ENCODE measurements at places on chromosomes 5 and 9.
A peak's percentile ranks its signal among the peaks of the same experiment; 100 is the strongest.

GRCh38 chr5:16520841-16521240 is 55.2 kb upstream of the ZNF622 start:
- DNase-seq, result peak; percentile 43

GRCh38 chr5:39605588-39606575 is 181.1 kb upstream of the DAB2 start:
- no peak for DNase-seq

- DNase-seq, result no peak
Observed at GRCh38 chr9:3650994-3651622, 125.3 kb upstream of the RFX3 start.

GRCh38 chr9:70260007-70260443 is 1.2 kb downstream of the SMC5 start:
- peak; percentile 32 for DNase-seq

DNA sequence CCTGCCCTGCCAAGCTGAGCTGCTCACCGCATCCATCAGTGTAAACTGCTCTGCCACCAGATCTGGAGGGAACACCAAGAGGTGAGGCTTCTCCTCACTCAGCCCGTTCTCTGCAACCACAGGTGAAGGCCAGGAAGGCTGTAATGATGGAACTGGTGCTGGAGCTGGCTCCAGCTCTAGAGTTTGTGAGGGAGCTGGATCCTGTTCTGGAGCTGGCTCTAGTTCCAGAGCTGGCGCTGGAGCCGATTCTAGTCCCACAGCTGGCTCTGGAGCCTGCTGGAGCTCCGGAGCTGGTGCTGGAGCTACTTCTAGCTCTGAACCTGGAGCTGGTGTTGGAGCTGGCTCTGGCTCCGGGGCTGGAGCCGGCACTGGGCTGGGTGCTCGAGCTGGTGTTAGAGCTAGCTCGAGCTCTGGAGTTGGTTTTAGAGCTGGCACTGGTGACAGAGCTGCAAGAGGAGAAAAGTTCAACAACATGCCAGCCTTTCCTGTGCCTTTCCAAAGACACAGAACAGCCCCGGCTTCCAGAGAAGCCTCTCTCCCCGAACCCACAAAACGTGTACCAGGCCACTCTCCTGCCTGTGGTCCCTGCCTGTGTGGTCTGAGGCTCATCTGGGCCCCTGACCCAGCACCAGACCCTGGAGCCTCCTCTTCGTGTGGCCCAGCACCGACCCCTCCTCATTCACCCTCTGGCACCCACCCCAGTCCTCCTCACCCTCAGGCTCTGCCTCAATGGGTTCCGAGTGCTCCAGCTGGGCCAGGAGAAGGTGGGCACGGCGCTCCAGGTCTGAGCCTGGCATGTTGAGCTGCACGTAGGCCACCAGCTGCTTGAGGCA is 12.9 kb downstream of the RALGDS start:
- no peak for DNase-seq

- DNase-seq, result peak; percentile 69
Observed at GRCh38 chr9:112069318-112070169, 105.6 kb downstream of the SUSD1 start.

GRCh38 chr9:134502809-134503211 is 138.8 kb upstream of the COL5A1 start:
- DNase-seq, result peak; percentile 35

DNA sequence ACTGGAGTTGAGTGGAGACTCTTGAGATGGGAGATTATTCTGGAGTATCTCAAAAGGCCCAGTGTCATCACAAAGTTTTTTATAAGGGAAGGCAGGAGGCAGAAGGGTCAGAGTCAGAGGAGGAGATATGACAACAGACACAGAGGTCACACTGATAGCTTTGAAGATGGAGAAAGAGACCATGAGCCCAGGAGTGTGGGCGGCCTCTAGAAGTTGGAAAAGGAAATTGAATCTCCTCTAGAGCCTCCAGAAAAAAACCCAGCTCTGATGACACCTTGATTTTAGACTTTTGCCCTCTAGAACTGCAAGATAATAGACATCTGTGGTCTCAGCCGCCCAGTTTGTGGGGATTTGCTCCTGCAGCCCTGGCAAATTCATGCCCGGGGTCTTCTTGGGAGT is 64.8 kb upstream of the SPTLC1 start:
- no peak for DNase-seq

DNA sequence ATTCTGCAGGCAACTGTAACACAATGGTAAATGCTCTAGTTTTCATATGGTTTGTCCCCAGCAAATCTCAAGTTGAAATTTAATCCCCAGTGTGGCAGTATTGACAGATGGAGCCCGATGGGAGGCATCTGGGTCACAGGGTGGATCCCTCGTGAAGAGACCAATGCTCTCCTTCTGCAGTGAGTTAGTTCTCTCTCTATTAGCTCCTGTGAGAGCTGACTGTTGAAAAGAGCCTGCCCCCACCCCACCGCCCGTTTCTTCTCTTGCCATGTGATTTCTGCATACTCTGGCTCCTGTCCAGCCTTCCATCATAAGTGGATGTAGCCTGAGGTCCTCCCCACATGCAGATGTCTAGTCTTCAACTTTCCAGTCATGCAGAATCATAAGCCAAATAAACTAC is 27.0 kb downstream of the IARS1 start:
- DNase-seq, result no peak

- DNase-seq, result peak; percentile 85
Observed at GRCh38 chr5:42423285-42424165, at the start of gene GHR. Gene GHR, plus strand, starts transcription at chr5:42423439. Its CDS starts 142,436 bp downstream, at chr5:42565875.

DNA sequence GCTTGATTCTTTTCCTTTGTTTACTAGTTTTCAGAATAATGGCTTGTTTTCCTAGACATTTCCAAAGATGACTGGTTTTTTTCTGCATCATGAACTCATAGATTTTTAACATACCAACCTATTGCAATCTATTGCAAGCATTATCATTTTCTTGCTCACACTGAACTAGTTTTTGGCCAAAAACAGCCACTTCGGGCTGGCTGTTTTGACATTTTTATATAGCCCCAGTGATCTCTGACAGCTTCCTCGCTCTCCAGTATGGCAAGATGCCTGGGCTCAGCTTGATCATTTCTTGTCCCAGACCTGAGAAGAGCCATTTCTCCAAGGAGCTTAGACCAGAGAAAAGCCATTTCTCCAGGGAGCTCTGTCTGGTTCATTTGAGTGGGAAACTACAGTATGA is 94.3 kb upstream of the MAMDC2 start:
- DNase-seq, result no peak

- no peak for DNase-seq
Observed at GRCh38 chr5:131377785-131378325, 114.0 kb downstream of the CDC42SE2 start.

DNA sequence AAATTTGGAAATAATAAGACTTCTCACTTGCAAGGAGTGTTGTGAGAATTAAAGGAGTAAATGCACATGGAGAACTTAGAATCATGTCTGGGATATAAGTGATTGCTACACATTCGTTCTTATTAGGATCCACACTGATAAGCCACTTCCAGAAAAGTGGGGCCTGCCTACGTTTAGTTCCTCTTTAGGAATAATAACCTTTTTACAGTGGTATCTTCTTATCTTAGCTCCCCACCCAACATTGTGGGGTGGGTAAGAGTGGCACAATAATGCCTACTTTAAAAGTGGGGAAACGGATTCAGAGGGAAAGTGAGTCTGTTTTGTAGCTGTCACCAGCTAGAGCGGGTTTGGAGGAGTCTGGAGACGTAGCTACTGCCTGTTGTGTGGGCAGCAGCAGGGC is 16.0 kb downstream of the DOCK2 start:
- no peak for DNase-seq

GRCh38 chr9:5448016-5448415 is 2.3 kb upstream of the CD274 start:
- DNase-seq, result no peak

DNA sequence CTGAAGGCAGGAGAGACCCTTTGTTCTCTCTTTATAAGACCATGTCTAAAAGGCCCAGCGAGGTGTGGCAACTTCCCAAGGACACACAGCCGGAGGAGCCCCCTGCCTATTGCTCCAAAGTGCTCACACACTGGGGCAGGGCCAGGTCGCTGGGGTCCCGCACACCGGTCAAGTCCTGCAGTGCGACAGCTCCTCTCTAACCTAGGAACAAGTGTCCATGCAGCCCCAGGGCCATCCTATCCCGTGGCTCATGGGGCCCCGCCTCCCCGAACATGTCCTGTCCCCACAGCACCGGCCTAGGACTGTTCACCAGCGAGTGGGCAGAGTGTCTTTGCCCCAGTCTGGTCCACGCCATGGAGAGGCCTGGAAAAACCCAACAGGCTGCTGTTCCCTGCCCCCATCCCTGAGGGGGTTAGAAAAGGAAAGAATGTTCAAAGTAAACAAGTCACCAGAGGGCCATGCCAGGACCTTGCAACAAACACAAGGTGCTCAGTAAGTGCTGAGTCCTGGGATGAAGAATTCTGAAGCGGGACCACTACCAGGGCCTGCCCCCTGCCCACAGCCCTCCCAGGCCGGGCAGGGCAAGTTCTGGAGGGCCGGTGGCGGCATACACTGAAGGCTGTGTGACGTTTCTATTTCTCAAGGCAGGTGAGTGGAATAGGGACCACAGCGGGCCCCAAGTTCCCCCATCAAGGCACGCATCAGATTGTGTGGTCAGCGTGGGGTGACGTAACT is 938 bp downstream of the NINJ1 start:
- DNase-seq, result peak; percentile 43

DNA sequence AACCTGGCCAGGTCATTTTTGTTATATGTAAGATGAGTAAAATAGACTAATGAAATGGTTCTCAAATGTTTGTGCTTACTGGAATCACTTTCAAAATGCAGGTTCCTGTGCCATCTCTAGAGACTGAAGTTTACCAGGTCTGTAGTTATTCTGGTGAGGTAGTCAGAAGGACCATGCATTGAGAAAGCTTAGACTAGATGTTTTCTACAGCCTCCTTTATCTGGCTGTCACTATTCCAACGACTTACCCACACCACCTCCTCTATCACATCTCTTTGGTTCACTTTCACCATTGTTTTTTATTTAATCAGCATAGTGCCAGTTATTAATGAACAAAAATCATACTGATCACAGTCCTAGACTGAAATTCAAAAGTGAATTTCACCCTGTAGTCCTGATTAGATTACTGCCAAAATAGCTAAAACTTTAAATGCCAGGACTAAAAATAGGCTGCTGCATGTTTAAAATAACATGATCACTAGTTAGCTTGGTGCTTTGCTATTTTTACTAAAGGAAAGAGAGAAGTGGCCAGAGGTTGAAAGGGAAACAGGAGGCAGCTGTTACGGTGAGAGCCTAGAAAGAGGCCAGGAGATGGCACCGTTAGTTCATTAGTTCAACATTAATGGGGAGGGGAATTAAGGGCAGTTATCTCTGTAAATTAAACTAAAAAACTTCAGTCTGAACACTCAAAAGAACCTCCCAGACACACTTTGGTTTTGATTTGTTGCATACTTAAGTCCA is 13.9 kb upstream of the FNIP1 start:
- DNase-seq, result no peak

DNA sequence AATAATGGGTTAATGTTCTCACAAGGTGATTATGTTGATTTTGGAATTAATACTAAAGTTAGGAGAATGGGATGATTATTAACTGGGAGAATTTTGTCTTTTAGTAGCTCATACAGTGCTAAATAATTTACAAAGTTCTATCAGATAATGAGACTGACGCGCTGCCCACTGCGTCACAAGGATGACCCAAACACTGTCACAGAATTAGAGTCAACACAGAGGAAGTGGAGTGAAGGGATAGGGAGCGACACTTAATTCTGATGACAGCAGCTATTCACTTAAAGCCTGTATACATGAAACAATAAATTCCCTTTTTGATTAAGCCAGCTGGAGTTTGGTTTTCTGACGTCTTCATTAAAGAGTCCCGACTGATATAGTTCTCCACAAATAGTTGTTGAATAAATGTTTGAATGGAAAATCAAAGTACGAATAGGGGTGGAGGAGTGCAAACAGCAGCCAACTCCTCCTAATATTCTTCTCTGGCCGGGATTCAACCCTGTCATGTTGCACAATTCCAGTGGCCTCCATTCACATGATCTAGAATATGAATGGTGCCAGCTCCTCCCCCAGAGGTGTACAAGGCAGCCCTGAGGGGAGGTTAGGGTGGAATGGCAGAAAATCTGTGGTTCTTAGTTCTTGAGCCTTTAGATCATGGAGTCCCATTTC is 140.3 kb downstream of the PCSK1 start:
- DNase-seq, result peak; percentile 31

GRCh38 chr9:109568568-109569210 is 70.6 kb upstream of the PTPN3 start:
- DNase-seq, result peak; percentile 29

- no peak for DNase-seq
Observed at GRCh38 chr9:137960496-137960895, 82.9 kb downstream of the CACNA1B start.

DNA sequence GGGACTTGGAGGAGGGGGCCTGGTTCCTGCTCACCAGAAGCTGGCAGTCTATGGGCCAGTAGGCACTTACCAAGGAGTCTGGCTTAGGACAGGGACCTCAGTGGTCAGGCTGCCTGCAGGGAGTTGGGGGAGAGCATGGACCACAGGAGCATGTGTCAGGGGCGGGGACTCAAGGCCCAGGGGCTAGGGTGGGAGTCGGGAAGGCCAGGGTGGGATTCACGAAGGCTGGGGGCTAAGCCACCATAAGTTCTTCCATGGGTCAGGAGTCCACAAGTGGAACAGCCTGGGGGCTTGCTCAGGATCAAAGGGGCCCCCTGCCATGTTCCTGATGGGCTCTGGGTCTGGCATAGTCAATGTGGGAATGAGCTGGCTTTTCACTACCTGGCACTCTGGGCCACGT is 11.5 kb upstream of the SLC25A48 start:
- no peak for DNase-seq

DNA sequence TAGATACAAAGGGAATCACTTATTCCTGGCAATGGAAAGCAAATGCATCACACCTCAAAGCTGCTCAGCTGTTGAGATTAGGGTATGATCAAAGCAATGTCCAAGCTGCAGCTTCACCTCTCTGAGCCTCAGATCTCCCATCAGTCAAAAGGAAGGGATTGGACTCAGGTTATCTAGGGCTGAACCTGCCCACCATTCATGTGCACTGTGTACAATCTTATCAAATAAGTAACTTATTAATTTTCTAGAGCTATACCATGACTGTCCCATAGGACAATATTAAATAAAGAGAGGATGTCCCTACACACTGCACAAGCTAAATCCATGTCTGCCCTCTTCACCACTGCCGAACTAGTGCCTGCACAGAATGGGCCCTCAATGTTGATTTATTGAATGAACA is 127.0 kb downstream of the HSD17B3 start:
- no peak for DNase-seq

DNA sequence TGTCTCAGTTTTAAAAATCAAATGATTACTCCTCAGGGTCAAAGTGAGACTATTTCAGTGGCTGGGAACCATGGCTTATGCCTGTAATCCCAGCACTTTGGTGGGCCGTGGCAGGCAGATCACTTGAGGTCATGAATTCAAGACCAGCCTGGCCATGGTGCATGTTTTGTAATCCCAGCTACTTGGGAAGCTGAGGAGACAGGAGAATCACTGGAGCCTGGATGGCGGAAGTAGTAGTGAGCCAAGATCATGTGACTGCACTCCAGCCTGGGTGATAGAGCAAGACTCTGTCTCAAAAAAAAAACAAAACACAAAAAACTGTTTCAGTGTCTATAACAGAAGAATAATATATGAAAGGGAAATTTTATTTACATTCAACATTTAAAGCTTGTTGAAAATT is 182.9 kb downstream of the ARHGEF28 start:
- no peak for DNase-seq

- DNase-seq, result peak; percentile 36
Observed at GRCh38 chr9:85016384-85017006, 347.0 kb downstream of the NTRK2 start.

- DNase-seq, result no peak
Observed at GRCh38 chr5:178586396-178586795, 3.8 kb downstream of the COL23A1 start.

- DNase-seq, result no peak
Observed at GRCh38 chr5:171010816-171011215, 149.0 kb downstream of the RANBP17 start.
